ENCODE measurements at places on chromosomes 1 and 21.

- DNase-seq: no peak
Observed at GRCh38 chr1:33435096-33435820, 4.4 kb upstream of the PHC2 start.

DNA sequence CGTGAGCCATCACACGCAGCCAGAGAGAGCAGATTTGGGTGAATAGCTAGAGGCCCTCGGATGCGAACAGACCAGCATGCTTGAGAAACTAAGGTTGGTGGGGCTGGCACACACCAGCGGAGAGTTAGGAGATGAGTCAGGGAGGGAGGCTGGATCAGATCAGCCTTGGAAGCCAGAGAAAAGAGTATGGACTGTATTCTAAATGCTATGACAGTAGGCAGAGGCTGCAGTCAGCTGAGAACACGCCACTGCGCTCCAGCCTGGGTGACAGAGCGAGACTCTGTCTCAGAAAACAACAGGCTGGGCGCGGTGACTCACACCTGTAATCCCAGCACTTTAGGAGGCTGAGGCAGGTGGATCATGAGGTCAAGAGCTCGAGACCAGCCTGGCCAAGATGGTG lies 4.0 kb upstream of the PLEKHM2 start:
- no peak for DNase-seq

DNA sequence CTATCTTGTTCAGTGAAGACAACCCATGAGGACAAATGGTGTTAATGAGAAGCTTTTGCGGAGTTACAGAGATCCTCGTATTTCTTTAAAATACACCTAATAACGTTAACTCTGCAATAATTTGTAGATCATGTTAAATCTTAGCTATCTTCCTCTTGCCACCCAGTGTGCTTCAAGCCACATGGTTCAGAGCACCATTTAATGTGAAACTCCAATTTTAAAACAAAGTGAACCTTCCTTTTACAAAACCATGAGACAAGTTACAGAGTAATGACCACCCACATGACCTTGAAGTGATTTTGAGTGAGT lies 1.7 kb upstream of the KCNE2 start:
- no peak for DNase-seq

- no peak for DNase-seq
Observed at GRCh38 chr1:12585536-12585935, 32.5 kb downstream of the DHRS3 start.

GRCh38 chr1:111649648-111650047 lies 30.1 kb downstream of the RAP1A start:
- no peak for DNase-seq

DNA sequence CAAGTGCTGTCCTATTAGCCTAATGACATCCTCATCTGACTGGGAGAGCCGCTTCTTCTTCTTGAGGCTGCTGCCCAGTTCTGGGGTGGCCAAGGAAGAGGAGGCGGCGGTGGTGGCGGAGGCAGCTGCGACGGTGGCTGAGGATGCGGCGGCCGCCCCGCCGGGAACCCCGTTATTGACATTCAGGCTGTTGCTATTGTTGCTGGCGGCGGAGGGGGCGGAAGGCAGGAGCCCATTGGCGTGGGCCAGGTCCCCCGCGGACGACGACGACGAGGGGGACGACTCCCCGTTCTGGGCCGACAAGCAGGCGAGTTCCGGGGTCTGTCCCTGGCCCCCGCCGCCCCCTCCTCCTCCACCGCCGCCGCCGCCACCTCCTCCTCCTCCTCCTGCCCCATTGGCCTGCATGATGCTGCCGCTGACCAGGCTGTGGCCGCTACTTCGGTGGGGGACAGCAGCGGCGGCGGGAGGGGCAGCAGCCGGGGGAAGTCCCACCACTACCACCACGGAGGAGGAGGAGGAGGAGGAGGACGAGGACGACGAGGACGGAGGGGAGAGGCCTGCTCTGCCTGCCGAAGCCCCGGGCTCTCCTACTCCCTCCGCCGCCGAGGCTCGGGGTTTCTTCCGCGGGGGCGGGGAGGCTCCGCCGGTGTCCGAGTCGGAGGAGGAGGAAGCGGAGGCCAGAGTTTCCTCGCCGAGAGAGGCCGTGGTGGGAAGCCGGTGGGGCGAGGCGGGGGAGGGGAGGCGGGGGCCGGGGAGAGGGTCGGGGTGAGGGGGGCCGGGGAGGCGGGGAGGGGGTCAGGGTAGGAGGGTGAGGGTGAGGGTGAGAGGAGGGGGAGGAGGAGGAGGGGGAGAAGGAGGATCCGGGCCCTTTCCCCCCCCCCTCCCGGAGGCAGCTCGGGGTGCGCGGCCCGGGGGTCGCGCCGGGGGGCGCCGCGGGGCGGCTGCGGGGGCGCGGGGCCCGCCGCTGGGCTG lies 610 bp downstream of the WDR26 start:
- DNase-seq: peak; percentile 14

- DNase-seq: no peak
Observed at GRCh38 chr1:207698822-207699483, 52.9 kb upstream of the CD46 start.

DNA sequence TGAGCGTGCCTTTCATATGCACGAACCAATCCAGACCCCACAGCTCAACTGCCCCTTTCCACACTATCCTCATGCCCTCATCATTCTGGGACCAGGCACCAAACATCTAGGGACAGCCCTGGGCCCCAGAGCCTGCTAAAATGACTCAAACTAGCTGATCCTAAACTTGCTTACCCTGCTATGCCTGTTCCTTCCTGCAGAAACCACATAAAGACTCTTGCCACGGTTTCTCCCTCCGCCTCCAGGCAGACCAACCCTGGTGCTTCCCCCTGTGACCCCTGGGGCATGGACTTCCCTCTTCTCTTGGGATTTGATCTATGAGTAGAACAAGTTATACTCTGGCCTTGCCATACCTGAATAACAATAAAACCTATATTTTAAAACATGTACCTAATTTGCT lies 138.0 kb upstream of the CD34 start:
- no peak for DNase-seq

- no peak for DNase-seq
Observed at GRCh38 chr21:25626757-25627156, 12.3 kb upstream of the JAM2 start.

DNA sequence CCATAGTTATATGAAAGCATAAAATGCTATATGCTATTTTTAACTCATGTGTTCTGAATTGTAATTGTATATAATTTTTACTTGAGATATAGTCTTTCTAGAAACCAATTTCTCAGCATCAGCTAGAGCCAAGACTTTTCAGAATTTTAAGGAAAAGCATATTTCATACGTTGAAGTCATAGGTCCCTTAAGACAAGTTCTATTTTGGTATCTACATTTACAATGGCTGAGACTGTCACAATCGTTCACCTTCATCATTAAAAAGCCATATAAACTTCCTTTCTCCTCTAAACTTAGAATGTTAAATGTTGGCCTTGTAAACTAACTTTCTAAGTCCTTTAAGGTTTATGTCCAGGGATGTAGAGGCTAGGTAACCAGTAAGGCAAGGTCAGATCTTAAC lies 104.1 kb downstream of the LRRC40 start:
- no peak for DNase-seq

GRCh38 chr1:227068883-227069282 lies 128.8 kb downstream of the COQ8A start:
- DNase-seq: no peak

DNA sequence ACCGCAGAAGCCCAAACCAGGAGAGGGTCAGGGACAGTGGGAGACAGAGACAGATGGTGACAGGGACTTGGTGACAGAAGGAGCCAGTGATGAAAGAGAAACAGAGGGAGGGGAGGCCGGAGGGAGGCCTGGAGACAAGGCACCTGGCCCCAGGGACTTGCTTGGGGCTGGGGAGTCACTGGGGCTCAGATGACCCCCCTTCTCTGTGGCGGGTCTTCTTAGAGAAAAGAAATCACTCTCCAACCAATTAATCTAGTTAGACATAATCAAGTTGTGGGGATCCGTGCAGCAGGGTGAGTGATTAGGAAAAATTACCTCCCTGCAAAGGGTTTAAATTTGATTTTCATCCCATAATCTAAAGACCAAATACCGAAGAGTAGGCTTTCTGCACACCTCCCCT lies 519.8 kb downstream of the PTPRU start:
- no peak for DNase-seq
